ENCODE measurements at places on chromosomes 12 and 14.
A peak's percentile ranks its signal among the peaks of the same experiment; 100 is the strongest.

GRCh38 chr14:46653031-46653755 is 1.6 kb upstream of the RPL10L start:
- no peak for DNase-seq

DNA sequence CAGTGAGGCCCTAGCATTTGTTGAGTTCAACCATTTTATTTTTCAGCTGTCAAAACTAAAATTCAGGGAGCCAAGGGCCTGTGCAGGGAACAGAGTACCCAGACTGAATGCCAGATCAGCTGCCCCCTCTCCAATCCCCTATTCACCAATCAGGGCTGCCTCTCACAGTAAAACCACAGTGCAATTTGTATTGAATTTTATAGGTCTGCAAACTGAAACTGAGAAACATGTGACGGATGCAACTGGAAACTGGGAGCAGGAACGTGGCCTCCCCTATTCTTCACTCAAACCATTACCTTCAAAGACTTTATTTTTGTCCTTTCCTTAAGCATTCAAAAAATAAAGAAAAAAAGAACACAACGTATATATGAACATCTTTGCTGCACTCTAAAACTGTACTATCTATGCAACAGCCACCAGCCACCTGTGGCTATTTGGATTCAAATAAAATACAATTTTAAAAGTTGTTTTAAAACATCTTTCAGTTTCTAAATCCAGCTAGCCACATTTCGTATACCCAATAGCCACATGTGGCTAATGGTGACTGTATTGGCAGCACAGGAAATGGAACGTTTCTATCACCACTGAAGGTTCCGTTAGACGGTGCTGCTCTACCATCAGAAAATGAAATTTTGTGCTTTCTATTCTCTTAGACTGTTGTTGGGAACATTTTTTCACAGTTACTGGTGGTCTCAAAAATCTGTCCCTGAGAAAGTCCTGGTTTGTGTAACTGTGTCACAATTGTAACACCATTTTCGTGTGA is 371.3 kb upstream of the FAR2 start:
- no peak for DNase-seq

DNA sequence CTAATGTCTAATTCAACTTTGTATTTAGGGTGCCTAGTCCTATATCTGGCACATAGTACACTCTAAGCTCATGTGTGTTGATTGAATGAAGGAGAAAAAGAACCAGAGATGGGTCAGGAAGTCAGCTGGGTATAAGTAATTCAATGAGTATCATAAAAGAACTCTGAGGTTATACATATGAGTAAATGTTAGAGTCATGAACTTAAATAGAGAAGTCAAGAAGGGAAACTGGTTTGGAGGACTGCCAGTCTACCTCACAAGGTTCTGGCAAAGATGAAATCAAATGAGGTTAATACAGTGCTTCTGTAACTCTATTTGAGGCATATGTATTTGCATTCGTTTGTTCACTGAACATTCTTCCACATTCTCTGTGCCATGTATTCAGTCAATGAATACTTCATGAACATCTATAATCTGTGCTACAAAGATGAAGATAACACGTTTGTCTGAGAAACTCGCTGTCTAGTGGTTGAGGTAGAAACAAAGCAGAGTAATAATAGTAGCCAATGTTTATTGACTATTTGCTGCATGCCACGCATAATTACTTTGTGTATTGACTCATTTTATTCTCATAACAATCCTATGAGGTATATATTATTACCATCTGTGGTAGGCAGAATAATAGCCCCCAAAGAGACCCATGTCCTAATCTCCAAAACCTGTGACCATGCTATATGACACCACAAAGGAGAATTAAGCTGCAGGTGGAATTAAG is 88.9 kb downstream of the PTGER2 start:
- peak; percentile 30 for DNase-seq

GRCh38 chr12:106032623-106032925 is 106.2 kb downstream of the NUAK1 start:
- no peak for DNase-seq

- DNase-seq: no peak
Observed at GRCh38 chr14:92665661-92666110, 82.7 kb downstream of the LGMN start.

DNA sequence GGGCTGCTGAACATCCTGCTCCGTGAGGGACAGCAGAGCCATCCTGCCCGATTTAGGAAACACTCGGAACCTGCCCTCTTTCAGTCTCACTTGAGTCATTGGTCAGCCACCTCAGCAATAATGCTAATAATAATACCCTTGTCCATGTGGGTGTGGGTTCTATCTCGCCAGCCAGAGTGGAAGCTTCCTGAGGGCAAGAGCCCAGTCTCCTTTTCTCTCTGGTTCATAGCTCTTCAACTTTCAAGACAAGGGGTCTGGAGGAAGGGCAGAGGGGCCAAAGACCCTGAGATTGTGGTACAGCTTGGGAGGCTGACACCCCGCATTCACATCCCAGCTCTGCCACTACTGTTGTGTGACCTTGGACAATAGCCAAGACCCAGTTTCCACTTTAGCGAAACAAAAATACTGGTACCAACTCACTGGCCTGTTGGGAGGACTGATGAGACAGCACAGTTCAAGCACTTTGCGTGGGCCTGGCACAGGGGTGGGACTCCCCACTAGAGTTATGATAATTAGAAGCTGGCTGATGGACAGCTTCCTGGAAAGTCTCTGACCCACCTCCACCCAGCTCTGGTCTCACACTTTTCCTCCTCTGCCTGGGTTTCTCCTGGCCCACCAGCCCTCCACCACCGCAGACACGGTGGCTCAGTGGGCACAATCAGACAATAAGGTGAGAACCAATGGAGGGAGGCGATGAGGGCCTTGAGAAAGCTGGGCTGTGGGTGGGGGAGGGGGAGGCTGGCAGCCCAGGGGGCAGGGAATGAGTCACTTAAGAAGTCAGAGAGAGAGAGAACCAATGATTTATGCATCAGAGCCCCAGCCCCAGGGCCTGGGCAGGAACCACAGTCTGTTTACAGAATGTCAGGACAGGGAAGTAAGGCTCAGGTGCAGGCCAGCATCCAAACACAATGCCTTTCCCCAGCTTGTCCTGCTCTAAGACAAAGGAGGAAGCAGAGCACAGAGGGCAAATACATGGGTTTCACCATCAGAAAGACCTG is 9.6 kb downstream of the FAIM2 start:
- DNase-seq: peak; percentile 75
